ENCODE measurements at places on chromosomes 3 and 15.

GRCh38 chr15:70109978-70110377 lies 12.3 kb upstream of the TLE3 start:
- no peak for DNase-seq

DNA sequence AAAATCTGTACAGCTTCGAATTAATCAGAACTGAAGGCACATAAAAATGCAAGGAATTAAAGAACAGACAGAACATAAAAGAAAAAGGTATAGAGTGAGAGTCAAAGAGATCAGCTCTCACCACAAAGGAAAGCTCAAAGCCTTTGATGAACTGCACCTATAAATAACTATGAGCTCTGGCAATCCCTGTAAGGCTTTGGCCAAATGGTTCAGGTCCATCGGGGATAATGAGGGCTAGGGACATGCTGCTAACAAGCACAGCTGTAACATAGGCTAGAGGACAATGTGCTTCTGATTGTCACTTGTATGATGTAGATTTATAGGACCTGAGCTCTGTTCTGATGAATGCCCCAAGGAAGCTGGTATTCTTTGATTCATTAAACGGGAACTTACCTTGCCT lies 113.9 kb upstream of the MRPL3 start:
- no peak for DNase-seq

DNA sequence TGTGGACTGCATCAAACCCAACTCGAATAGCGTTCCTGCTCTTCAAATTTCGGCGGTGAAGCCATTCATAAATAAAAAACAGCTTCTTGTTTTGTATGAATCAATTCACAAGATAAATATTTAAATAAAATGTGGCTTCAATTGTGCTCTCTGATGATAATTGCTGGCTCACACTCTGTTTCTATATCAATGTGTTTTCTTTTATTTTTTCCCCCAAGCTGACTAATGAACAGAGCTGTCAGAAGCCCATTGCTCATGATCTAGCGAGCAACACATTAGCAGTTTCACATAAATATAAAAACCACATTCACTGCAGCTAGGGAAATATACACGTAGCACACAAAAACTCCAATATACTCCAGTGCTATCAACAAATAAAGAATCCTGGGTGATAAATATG lies 45.0 kb upstream of the FOXP1 start:
- no peak for DNase-seq

- DNase-seq = no peak
Observed at GRCh38 chr3:42014921-42015533, 53.1 kb upstream of the ULK4 start.

GRCh38 chr15:71788646-71789579 lies 21.4 kb upstream of the NR2E3 start:
- DNase-seq = no peak

DNA sequence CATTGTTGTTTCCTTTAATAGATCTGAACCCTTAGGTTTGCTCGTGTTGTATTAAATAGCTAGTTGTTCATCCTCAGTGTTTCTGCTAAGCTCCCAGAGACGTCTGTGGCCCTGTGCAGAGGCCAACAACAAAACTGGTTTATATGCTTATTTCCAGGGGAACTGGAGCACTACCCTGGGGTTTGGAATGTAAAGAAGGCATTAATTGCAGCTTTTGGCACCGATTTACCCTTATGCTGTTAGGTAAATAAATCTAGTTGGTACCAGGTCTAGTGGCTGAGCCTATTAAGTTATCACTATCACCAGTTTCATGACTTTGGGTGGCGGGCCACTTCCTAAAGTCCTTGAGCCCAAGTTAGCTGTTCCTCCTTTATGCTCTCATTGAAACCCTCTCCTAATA lies 12.0 kb downstream of the VPS8 start:
- DNase-seq = no peak

- DNase-seq = no peak
Observed at GRCh38 chr3:31932990-31933389, 48.1 kb downstream of the OSBPL10 start.

GRCh38 chr3:67534594-67534993 lies 119.8 kb downstream of the SUCLG2 start:
- no peak for DNase-seq

DNA sequence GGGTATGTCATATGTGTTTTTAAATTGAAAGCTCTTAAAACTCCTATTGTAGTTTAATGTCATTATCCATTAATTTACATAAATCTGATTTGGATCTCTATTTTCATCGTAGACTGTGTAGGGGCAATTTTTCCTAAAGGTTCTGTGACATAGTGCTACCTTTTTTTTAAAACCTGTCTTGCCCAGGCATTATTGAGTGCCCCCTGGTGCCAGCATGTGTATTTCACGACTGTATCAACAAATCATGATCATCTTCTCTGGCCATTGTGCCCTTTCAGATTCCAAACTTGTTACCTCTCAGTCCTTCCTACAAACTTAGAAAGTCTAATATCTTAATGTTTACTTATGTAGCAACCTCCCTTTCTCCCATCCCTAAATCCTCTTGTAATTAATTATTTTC lies 97.2 kb upstream of the FLNB start:
- no peak for DNase-seq

- no peak for DNase-seq
Observed at GRCh38 chr3:30886888-30887287, 7.6 kb downstream of the GADL1 start.

All from stimulated activated CD8-positive, alpha-beta memory T cell treated with anti-CD3 and anti-CD28 coated beads, Interleukin-7, amount 100 ng/mL, for 1 hour (primary cell).